CD14-positive monocyte (primary cell): ENCODE measurements at places on chromosomes 11 and 22. TPM values are rescaled to one million over a fixed set of nuclear protein-coding genes. Genes with fewer than 3 reads are reported as not detected.

ABCC8 gene
- not detected for polyA plus RNA-seq

TCN2 gene
- polyA plus RNA-seq, result 51.7 TPM

CD3D gene
- polyA plus RNA-seq, result 2.2 TPM

APOL4 gene
- 0.51 and 0.75 TPM in 2 replicates for polyA plus RNA-seq

INSC gene
- not detected in 2 replicates for polyA plus RNA-seq

LZTR1 gene
- 51.4 and 63.3 TPM in 2 replicates for polyA plus RNA-seq

C11orf21 gene
- polyA plus RNA-seq, result 113 and 135 TPM in 2 replicates

OR6T1 gene
- not detected in 2 replicates for polyA plus RNA-seq

DNA sequence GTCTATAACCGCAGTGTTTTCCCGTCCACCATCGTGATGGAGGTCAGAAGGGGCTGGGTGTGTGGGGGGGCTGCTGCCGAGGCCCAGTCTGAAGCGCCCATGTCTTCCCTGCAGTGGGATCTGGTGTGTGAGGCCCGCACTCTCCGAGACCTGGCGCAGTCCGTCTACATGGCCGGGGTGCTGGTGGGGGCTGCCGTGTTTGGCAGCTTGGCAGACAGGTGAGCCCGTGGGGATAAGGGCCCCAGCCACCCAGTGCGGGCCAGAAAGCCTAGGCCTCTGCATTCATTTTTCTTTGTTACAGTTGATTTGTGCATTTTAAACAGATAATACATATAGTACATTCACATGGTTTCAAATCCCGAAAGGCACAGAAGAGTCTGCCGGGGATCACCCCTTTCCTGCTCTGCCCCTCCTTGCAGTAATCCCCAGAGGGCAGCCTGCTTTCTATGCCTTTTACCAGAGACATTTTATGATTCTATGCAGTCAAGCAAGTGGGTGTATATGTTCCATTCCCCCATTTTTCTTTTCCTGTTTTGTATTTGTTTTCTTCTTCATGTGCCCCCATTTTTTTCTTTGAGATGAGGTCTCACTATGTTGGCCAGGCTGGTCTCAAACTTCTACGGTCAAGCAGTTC, 32.6 kb downstream of the CAPN1 start:
- H3K27ac ChIP-seq, result no peak overlapping the region
- H3K27me3 ChIP-seq, result no peaks in the 10 kb centered on the region
- peaks cover 25% of the 10 kb centered on the region for H3K36me3 ChIP-seq
- peaks cover 20% of the 10 kb centered on the region for H3K4me1 ChIP-seq

DNA sequence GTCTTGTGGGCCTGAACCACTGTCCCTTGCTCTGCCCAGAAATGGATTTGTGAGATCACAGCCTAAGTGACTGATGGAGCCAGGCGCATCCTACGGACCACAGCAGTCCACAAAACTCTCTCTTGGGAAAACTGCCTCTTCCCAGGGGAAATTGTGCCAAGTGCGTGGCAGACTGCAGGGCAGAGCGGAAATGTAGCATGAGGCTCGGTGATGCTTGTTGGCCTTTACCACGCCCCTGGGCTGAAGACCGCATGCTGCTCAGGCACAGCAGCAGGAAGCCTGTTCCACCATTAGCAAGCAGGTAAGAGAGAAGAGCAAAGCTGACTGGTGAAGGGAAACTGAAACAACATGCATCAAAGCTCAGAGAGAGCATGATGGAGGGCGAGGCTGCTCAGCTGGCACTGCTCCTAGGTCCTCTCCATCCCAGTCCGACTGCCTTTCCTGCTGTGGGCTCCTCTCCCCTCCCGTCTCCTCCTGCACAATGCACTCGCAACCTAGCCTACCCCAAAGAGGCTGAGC, 26.5 kb upstream of the SCARF2 start:
- peak overlapping the region; percentile 72 for H3K27ac ChIP-seq
- H3K4me1 ChIP-seq, result peaks cover 43% of the 10 kb centered on the region
- H3K27me3 ChIP-seq, result no peaks in the 10 kb centered on the region
- peaks cover 13% of the 10 kb centered on the region for H3K36me3 ChIP-seq
- no peak overlapping the region for H3K4me3 ChIP-seq
- no peak for DNase-seq

DNA sequence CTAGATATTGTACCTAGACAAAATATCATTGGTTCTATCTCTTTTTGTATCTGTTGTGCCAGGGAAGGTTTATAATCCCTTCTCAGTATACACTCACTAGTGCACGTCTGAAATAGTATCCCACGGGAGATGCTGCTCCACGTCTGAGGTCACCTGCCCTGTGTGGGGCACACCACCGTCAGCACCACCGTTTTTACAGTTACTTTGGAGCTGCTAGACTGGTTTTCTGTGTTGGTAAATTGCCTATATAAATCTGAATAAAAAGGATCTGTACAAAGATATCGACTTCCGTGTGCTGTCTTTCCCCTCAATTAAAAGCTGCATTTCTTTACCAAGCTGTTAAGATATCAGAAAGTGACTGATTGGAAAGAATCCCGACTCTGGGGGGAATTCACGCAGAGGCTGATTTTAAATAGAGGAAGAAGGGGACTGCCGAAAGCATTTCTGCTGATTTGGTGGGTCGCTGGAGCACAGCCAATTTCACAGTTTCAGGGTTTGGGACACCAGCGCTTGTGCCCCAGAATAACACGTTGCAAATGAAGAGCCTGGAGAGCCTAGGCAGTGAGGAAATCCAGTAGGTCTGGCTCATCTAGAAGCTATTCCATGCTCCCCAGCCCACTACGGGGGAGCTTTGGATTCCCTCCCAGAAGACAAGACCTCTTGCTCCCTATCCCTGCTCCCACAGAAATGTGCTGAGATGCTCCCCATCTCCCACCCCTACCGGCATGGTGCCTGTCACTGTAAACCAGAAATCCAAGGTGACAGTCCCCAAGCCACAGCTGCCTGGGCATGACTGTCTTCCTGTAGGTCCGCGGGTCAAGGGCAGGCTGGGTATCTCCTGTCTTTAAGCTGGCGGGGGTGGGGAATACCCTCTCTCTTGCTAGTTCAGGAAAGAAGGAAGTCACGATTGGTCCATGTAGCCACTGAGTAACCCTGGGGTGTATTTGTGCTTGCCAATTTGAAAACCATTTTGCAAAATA, 12.7 kb upstream of the MYO18B start:
- H3K4me1 ChIP-seq, result no peaks in the 10 kb centered on the region
- H3K36me3 ChIP-seq, result peaks cover 14% of the 10 kb centered on the region
- DNase-seq, result no peak
- H3K27ac ChIP-seq, result no peak overlapping the region

- H3K27me3 ChIP-seq, result no peaks in the 10 kb centered on the region
- H3K27ac ChIP-seq, result no peak overlapping the region
- H3K36me3 ChIP-seq, result no peaks in the 10 kb centered on the region
- H3K4me3 ChIP-seq, result no peak overlapping the region
Observed at GRCh38 chr11:57361926-57362325, 19.0 kb downstream of the PRG3 start.

DNA sequence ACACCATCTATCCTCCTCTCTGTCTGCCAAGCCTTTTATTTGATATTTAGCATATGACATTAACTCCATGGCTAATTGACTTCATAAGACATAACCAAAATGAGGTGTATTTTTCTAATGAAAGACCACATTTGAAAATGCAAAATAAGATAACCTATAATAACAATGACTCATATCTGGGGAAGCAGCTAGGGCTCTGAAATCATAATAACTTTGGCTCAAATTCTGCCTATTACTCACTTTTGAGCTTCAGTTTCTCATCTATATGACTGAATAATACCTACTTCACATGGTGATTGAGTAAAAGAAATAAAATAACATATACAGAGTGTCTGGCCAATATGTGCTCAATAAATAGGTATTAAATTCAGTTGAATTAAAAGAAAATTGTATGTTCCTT, 1419.8 kb upstream of the TENM4 start:
- no peaks in the 10 kb centered on the region for H3K27me3 ChIP-seq
- no peaks in the 10 kb centered on the region for H3K4me1 ChIP-seq
- H3K36me3 ChIP-seq, result no peaks in the 10 kb centered on the region
- H3K4me3 ChIP-seq, result no peak overlapping the region

DNA sequence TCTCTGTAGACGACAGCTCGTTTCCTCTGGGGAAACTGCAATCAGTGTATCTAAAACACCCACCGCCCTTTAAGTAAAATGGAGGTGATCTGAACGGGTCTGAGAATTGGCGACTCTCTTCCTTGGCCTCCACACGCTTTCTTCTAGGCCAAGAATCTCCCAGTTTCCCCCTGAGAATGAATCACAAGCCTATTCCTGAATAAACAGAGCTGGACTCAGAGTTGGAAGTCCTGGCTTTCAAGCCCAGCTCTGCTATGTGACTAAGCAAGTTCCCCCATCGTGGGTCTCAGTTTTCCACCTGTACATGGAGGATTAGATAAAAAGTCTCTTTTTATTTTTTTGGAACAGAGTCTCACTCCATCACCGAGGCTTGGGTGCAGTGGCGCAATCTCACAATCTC, 200.4 kb downstream of the MN1 start:
- H3K27ac ChIP-seq, result no peak overlapping the region
- H3K36me3 ChIP-seq, result no peaks in the 10 kb centered on the region
- H3K4me3 ChIP-seq, result no peak overlapping the region
- H3K27me3 ChIP-seq, result no peaks in the 10 kb centered on the region
- H3K4me1 ChIP-seq, result peaks cover 9% of the 10 kb centered on the region
- DNase-seq, result no peak

- peak overlapping the region; percentile 80 for H3K27ac ChIP-seq
- peaks cover 45% of the 10 kb centered on the region for H3K4me1 ChIP-seq
- peak overlapping the region; percentile 82 for H3K4me3 ChIP-seq
- H3K27me3 ChIP-seq, result peaks cover 17% of the 10 kb centered on the region
- peaks cover 26% of the 10 kb centered on the region for H3K36me3 ChIP-seq
Observed at GRCh38 chr11:2447253-2447950, 2.6 kb downstream of the KCNQ1 start.

GRCh38 chr11:61964058-61964665, 3.3 kb downstream of the FTH1 start:
- H3K4me1 ChIP-seq, result peaks cover 54% of the 10 kb centered on the region
- peak overlapping the region; percentile 67 for H3K4me3 ChIP-seq
- H3K27ac ChIP-seq, result peak overlapping the region; percentile 97
- H3K27me3 ChIP-seq, result no peaks in the 10 kb centered on the region

- no peaks in the 10 kb centered on the region for H3K27me3 ChIP-seq
- H3K27ac ChIP-seq, result no peak overlapping the region
- no peak overlapping the region for H3K4me3 ChIP-seq
- no peak for DNase-seq
- H3K4me1 ChIP-seq, result no peaks in the 10 kb centered on the region
Observed at GRCh38 chr22:48588878-48589450, 1238.7 kb downstream of the BRD1 start.

- no peak overlapping the region for H3K27ac ChIP-seq
- H3K4me3 ChIP-seq, result no peak overlapping the region
- peaks cover 28% of the 10 kb centered on the region for H3K4me1 ChIP-seq
Observed at GRCh38 chr11:7671347-7672215, 1.7 kb downstream of the CYB5R2 start.

DNA sequence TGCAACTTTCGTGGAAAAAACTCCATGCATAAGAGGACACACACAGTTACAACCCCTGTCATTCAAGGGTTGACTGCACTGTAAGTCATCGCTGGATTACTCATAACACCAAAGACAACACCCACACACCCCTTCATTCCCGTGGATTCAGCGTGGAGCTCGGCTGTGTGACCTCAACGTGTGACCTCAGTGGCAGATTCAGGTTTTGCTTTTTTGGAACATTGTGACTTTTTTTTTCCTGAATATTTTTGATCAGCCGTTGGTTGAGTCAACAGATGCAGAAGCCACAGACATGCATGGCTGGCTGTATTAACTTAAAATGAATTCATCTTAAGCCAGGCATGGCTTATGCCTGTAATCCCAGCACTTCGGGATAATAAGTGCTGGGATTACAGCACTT, 19.7 kb upstream of the MUC5AC start:
- H3K36me3 ChIP-seq, result no peaks in the 10 kb centered on the region
- H3K4me1 ChIP-seq, result no peaks in the 10 kb centered on the region
- no peak overlapping the region for H3K27ac ChIP-seq
- H3K4me3 ChIP-seq, result no peak overlapping the region

GRCh38 chr22:24466716-24467328, 28.3 kb upstream of the UPB1 start:
- H3K27me3 ChIP-seq, result no peaks in the 10 kb centered on the region
- peak overlapping the region; percentile 48 for H3K4me3 ChIP-seq
- peaks cover 48% of the 10 kb centered on the region for H3K4me1 ChIP-seq
- no peak for DNase-seq

- H3K27me3 ChIP-seq, result peaks cover 13% of the 10 kb centered on the region
- peak; percentile 69 for DNase-seq
- H3K4me1 ChIP-seq, result peaks cover 15% of the 10 kb centered on the region
- no peaks in the 10 kb centered on the region for H3K36me3 ChIP-seq
- H3K27ac ChIP-seq, result no peak overlapping the region
Observed at GRCh38 chr11:17384002-17384511, 4.4 kb downstream of the KCNJ11 start.

DNA sequence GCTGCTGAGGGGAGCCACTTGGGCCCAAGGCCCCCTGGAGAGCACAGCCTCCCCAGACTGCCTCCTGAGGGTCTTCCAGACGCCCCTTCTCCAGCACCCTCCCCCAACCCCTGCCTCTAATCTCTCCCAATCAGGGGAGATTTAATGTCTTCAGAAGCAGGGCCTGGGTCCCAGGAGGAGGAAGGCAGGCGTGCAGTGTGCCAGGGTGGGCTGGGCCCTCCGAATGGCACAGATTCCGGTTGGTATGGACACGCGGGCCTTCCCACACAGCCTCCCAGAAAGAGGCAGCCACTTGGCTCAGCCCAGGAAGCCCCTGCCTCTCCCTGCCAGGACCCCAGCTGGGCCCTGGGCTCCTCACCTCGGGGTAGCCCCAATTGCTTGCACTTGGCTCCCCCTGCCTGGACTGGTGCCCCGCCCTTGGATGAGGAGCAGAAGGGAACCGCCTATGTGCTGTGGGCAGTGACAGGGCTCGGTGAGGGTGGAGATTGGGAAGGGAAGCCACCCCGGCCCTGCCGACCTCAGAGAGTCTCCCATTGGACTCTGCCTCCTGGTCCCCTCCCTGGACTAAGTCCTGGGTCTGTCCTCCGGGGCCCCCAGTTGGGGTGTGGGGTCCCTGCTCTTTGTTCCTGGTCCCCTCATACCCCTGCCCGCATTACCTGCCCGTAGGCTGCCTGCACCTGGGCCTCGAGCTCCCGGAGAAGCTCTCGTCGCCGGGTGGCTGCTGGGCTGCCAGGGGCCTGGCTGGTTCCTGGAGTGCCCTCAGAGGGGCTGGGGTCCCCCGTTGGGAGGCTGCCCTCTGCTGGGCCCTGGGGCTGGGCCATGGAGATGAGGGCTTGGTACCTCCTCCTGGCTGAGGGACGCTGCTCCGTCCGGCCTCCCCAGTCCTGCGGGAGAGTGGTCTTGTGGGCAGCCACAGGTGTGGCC, 572 bp upstream of the CABP2 start:
- DNase-seq, result no peak
- H3K36me3 ChIP-seq, result no peaks in the 10 kb centered on the region
- H3K4me3 ChIP-seq, result no peak overlapping the region
- H3K27me3 ChIP-seq, result no peaks in the 10 kb centered on the region
- no peaks in the 10 kb centered on the region for H3K4me1 ChIP-seq
- H3K27ac ChIP-seq, result no peak overlapping the region

GRCh38 chr22:36554098-36554497, 25.1 kb upstream of the EIF3D start:
- peaks cover 13% of the 10 kb centered on the region for H3K4me1 ChIP-seq
- H3K4me3 ChIP-seq, result no peak overlapping the region
- no peaks in the 10 kb centered on the region for H3K27me3 ChIP-seq
- no peak overlapping the region for H3K27ac ChIP-seq
- no peaks in the 10 kb centered on the region for H3K36me3 ChIP-seq
- no peak for DNase-seq
